ENCODE measurements at places on chromosomes 4 and X. TPM values are rescaled to one million over a fixed set of nuclear protein-coding genes. Genes with fewer than 3 reads are reported as not detected.

Gene UGT2B15
- 29.6 TPM for polyA plus RNA-seq

GRCh38 chr4:71992571-71993312 lies 39.1 kb upstream of the NPFFR2 start:
- no peak for DNase-seq

- DNase-seq: no peak
These were observed 30.4 kb downstream of the PGRMC1 start for GRCh38 chrX:119266364-119266995.

Gene TNMD
- 1.2 TPM for polyA plus RNA-seq

GRCh38 chr4:80069837-80070731 lies 2.9 kb downstream of the ANTXR2 start:
- DNase-seq: no peak

DNA sequence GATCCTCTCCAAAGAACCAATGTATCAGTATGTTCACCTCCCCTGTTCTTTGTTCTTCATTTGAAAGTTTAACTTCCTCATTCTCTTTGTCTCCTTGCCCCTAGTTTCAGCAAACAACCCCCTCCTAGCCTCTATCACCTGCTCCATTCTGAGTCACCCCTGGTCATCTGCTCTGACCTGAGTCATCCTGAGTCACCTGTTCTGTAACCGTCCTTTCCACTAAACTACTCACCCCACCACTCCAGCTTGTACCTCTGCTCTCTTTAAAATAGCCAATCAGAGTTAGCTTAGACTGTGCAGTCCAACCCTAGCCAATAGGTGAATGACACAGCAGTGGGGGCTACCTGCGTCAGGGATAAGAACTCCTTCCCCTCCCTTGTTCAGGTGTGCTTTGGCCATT lies 249.8 kb upstream of the AADAT start:
- DNase-seq: no peak

DNA sequence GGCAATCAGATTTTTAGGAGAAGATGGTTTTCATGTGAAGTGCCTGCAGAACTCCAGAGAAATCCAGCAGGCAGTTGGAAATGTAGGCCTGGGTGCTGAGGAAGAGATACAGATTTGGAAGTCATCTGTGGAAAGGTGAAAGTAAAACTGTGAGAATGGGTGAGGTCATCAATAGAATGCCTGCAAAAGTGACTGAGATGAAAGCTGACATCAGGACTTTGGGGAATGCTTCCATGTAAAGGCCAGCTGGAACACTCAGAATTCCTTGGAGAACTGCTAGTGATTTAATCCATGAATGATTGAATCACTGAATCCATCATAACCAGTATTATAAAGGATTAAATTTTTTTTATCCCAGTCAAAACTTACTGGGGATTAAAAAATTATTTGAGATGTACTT lies 124.5 kb upstream of the GIMD1 start:
- DNase-seq: no peak

GRCh38 chrX:97159916-97160800 lies 276.4 kb downstream of the RPA4 start:
- DNase-seq: peak; percentile 5

Gene PPP2R2C
- 3.9 TPM for polyA plus RNA-seq

Measured in large intestine (tissue), 12 donors.